ENCODE measurements at places on chromosomes 3 and 15. TPM values are rescaled to one million over a fixed set of nuclear protein-coding genes. Genes with fewer than 3 reads are reported as not detected.

Gene GOLGA6L10
- not detected for total RNA-seq

GRCh38 chr3:167830007-167830406 is 94.5 kb downstream of the SERPINI1 start:
- DNase-seq: no peak

GRCh38 chr15:83106994-83107840 is at the start of gene TM6SF1:
TM6SF1 (plus strand) TSS chr15:83107645; CDS start chr15:83107681, 36 bp downstream.
- DNase-seq: no peak

GRCh38 chr15:41567862-41568261 is 8.8 kb downstream of the TYRO3 start:
- DNase-seq: no peak

Measured in HT-29 (cell line).